ENCODE measurements at places on chromosomes 16 and 17. TPM values are rescaled to one million over a fixed set of nuclear protein-coding genes. Genes with fewer than 3 reads are reported as not detected.

The CD300E gene
- under 0.01 TPM for total RNA-seq

DNA sequence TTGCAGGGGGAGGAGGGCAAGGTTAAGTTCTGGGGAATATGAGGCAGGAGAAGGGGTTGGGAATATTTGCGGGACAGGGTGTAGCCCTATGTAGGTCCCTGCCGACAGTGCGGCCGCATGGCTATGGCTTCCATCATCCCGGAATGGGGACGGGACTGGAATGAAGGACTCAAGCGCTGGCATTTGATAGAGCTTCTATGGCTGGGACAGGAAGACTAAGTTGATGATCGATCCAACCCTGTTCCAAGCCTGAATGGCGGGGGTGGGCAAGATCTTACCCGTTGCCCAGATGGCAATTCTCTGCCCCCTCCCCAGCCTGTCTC is 47.1 kb downstream of the SRCIN1 start:
- DNase-seq: no peak
- H3K4me3 ChIP-seq: peak overlapping the region; percentile 63
- peak overlapping the region; percentile 87 for H3K27ac ChIP-seq
- peaks cover 8% of the 10 kb centered on the region for H3K27me3 ChIP-seq

- no peaks in the 10 kb centered on the region for H3K27me3 ChIP-seq
- peak overlapping the region; percentile 87 for H3K4me3 ChIP-seq
- peaks cover 7% of the 10 kb centered on the region for H3K4me1 ChIP-seq
These were observed 587 bp upstream of the DBF4B start for GRCh38 chr17:44707755-44708400.

DNA sequence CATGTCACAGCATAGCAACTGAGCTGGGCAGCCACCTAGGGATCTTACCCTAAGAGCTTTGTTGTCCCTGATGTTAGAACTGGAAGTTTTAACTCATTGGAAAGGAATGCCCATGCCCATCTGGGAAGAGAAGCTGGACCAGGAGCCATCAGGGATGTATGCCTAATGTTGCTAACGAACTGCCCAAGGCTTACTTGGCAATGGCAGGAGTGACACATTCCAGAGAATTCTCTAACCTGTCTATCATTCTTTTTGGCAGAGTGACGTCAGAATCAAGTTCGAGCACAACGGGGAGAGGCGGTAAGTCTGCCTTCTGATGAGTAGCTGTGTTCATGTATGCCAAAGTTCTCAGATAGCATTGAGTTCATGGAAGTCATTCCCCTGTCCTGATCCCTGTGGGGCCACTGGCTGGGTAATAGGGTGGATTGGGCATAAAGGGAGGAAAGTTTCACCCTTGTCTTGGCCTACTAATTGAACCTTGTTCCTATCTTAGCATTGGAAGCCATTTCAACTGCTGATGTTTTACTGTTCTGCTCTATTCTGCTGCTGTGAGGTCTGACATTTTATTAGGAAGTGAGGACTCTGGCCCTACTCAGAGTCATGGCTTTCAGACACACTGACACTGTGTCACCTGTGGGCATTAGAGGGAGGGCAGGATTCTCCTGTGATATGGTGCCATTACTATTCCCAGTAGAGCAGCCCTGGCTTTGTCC is 23.7 kb downstream of the MAP3K3 start:
- peak overlapping the region; percentile 33 for H3K27ac ChIP-seq
- H3K36me3 ChIP-seq: no peaks in the 10 kb centered on the region
- DNase-seq: no peak
- no peaks in the 10 kb centered on the region for H3K4me1 ChIP-seq
- no peaks in the 10 kb centered on the region for H3K27me3 ChIP-seq

The SLC16A11 gene
- 1.5 TPM for total RNA-seq

- no peaks in the 10 kb centered on the region for H3K27me3 ChIP-seq
- no peaks in the 10 kb centered on the region for H3K36me3 ChIP-seq
- no peak for DNase-seq
- no peaks in the 10 kb centered on the region for H3K4me1 ChIP-seq
- H3K27ac ChIP-seq: no peak overlapping the region
These were observed 87.3 kb upstream of the NACA2 start for GRCh38 chr17:61678339-61678738.

DNA sequence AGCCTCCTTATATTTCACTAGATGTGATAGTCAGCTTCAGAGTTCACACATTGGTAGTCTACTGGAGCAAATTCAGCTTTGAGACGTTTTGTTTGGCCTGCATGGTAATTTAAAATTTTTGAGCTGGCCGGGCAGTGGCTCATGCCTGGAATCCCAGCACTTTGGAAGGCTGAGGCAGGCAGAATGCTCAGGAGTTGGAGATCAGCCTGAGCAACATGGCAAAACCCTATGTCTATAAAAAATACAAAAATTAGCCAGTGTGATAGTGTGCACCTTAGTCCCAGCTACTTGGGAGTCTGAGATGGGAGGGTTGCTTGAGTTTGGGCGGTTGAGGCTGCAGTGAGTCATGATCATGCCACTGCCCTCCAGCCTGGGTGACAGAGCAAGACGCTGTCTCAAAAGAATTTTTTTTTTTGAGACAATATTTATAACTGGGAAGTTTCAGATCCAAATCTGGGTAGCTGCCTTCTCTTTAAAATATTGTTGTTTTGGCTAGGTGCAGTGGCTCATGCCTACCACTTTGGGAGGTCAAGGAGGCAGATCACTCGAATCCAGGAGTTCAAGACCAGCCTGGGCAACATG is 4.8 kb upstream of the BLMH start:
- no peaks in the 10 kb centered on the region for H3K36me3 ChIP-seq
- H3K4me3 ChIP-seq: no peak overlapping the region
- no peaks in the 10 kb centered on the region for H3K4me1 ChIP-seq
- no peaks in the 10 kb centered on the region for H3K27me3 ChIP-seq
- no peak for DNase-seq

DNA sequence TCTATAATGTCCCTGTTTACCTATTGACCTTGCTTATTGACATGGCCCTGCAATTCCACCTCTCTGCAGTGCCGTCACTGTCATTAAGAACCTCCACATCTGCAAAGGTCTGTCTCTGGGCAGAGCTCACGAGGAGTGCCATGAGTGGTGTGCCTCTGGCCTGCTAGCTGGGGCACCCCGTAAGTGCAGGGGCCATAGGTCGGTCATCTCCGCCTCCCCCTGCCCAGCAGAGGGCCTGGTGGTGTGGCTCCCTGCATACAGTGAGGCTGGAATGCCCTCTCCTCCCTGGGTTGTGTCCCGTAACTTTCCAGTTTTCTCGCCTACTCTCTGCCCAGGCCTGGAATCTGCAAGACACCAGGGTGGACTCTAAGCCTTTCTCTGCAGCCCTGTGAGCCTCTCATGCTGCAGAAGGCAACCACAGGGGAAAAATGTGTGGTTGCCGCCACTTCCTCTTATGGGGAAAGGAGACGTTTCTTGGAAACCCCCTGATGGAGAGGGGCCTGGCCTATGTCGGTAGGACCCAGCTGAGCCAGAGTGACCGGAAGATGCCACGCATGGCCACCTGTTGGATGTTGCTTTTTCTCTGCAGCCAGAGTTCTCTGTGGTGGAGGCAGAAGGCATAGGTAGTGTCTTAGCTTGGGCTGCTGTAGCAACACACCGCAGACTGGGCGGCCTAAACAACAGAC is 2.7 kb upstream of the SNX20 start:
- no peaks in the 10 kb centered on the region for H3K27me3 ChIP-seq
- H3K36me3 ChIP-seq: no peaks in the 10 kb centered on the region
- H3K4me3 ChIP-seq: no peak overlapping the region
- H3K4me1 ChIP-seq: no peaks in the 10 kb centered on the region
- no peak for DNase-seq
- no peak overlapping the region for H3K27ac ChIP-seq

The KIF18B gene
- total RNA-seq: 0.15 TPM

DNA sequence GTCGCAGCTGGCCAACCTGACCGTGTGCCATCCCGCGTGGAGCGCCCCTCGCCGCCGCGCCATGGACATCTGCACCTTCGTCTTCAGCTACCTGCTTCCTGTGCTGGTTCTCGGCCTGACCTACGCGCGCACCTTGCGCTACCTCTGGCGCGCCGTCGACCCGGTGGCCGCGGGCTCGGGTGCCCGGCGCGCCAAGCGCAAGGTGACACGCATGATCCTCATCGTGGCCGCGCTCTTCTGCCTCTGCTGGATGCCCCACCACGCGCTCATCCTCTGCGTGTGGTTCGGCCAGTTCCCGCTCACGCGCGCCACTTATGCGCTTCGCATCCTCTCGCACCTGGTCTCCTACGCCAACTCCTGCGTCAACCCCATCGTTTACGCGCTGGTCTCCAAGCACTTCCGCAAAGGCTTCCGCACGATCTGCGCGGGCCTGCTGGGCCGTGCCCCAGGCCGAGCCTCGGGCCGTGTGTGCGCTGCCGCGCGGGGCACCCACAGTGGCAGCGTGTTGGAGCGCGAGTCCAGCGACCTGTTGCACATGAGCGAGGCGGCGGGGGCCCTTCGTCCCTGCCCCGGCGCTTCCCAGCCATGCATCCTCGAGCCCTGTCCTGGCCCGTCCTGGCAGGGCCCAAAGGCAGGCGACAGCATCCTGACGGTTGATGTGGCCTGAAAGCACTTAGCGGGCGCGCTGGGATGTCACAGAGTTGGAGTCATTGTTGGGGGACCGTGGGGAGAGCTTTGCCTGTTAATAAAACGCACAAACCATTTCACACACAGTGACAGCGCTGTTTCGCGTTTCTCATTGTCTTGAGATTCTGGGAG is 2.0 kb upstream of the ZACN start:
- no peaks in the 10 kb centered on the region for H3K36me3 ChIP-seq
- H3K27me3 ChIP-seq: peaks cover 26% of the 10 kb centered on the region
- peaks cover 14% of the 10 kb centered on the region for H3K4me1 ChIP-seq
- DNase-seq: no peak
- no peak overlapping the region for H3K27ac ChIP-seq
- H3K4me3 ChIP-seq: peak overlapping the region; percentile 58

- H3K27me3 ChIP-seq: no peaks in the 10 kb centered on the region
- H3K4me1 ChIP-seq: peaks cover 7% of the 10 kb centered on the region
- H3K27ac ChIP-seq: no peak overlapping the region
- H3K4me3 ChIP-seq: no peak overlapping the region
- peaks cover 6% of the 10 kb centered on the region for H3K36me3 ChIP-seq
These were observed 2.5 kb downstream of the RSL1D1 start for GRCh38 chr16:11848842-11849241.

DNA sequence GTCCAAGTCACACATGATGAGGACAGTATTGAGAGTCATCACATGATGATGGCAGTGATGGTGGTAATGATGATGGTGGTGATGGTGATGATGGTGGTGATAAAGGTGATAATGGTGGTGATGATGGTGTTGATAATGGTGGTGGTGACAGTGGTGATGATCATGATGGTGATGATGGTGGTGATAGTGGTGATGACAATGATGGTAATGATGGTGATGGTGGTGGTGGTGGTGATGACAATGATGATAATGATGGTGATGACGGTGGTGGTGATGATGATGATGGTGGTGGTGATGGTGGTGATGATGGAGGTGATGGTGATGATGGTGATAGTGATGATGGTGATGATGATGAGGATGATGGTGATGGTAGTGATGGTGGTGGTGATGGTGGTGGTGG is 190.2 kb upstream of the ZNF469 start:
- H3K4me3 ChIP-seq: no peak overlapping the region
- DNase-seq: no peak
- H3K4me1 ChIP-seq: no peaks in the 10 kb centered on the region
- no peaks in the 10 kb centered on the region for H3K27me3 ChIP-seq
- no peaks in the 10 kb centered on the region for H3K36me3 ChIP-seq

DNA sequence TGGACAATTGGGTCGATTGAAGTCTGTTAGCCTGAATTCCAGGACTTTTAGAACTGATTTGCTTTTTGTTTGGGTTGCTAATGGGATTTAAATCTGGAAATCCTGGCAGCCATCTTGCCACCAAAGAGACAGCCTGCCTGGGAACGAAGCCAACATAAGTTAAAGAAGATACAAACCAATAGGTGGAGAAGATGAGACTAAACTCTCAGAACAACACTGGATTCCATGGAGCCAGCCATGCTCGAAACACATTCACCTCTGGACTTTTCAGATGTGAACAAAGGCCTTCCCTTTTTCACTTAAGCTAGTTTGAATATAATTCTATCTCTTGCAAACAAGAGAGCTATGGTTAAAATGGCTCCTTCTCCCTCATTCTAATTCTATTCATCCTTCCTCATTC is 135.9 kb downstream of the TOX3 start:
- no peak overlapping the region for H3K4me3 ChIP-seq
- H3K27ac ChIP-seq: no peak overlapping the region
- DNase-seq: no peak
- H3K4me1 ChIP-seq: no peaks in the 10 kb centered on the region

DNA sequence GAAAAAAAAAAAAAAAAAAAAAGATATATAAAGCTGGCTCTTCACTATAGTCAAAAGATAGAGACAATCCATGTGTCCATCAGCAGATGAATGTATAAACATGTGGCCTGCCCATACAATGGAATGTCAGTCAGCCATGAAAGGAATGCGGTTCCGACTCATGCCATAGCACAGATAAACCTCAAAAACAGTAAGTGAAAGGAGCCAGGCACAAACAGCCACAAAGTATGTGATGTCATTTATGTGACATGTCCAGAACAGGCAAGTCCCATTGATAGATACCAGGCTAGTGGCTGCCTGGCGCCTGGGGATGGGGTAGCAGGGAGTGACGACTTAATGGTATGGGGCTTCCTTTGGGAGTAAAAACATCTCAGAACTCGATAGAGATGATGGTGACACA is 155.7 kb downstream of the CMIP start:
- H3K4me1 ChIP-seq: peaks cover 18% of the 10 kb centered on the region
- no peak overlapping the region for H3K4me3 ChIP-seq
- DNase-seq: no peak
- peak overlapping the region; percentile 93 for H3K27ac ChIP-seq
- H3K36me3 ChIP-seq: no peaks in the 10 kb centered on the region

The ITPRIPL2 gene
- 36.1 TPM for total RNA-seq

GRCh38 chr16:75687361-75687760 is 10.6 kb upstream of the CPHXL2 start:
- no peak overlapping the region for H3K4me3 ChIP-seq
- H3K27ac ChIP-seq: no peak overlapping the region
- no peaks in the 10 kb centered on the region for H3K27me3 ChIP-seq
- no peak for DNase-seq

GRCh38 chr17:37286430-37286829 is 89.4 kb upstream of the C17orf78 start:
- H3K4me1 ChIP-seq: no peaks in the 10 kb centered on the region
- DNase-seq: no peak
- H3K27ac ChIP-seq: no peak overlapping the region
- no peak overlapping the region for H3K4me3 ChIP-seq
- no peaks in the 10 kb centered on the region for H3K27me3 ChIP-seq

- no peak for DNase-seq
- no peaks in the 10 kb centered on the region for H3K36me3 ChIP-seq
- H3K4me3 ChIP-seq: no peak overlapping the region
- H3K27me3 ChIP-seq: no peaks in the 10 kb centered on the region
- H3K27ac ChIP-seq: peak overlapping the region; percentile 26
These were observed 28.2 kb upstream of the KPNB1 start for GRCh38 chr17:47621293-47622179.

Measured in breast epithelium (tissue), 4 donors.